CD14-positive monocyte (primary cell): ENCODE measurements at places on chromosomes 13 and 19. TPM values are rescaled to one million over a fixed set of nuclear protein-coding genes. Genes with fewer than 3 reads are reported as not detected.
A peak's percentile ranks its signal among the peaks of the same experiment; 100 is the strongest.

DNA sequence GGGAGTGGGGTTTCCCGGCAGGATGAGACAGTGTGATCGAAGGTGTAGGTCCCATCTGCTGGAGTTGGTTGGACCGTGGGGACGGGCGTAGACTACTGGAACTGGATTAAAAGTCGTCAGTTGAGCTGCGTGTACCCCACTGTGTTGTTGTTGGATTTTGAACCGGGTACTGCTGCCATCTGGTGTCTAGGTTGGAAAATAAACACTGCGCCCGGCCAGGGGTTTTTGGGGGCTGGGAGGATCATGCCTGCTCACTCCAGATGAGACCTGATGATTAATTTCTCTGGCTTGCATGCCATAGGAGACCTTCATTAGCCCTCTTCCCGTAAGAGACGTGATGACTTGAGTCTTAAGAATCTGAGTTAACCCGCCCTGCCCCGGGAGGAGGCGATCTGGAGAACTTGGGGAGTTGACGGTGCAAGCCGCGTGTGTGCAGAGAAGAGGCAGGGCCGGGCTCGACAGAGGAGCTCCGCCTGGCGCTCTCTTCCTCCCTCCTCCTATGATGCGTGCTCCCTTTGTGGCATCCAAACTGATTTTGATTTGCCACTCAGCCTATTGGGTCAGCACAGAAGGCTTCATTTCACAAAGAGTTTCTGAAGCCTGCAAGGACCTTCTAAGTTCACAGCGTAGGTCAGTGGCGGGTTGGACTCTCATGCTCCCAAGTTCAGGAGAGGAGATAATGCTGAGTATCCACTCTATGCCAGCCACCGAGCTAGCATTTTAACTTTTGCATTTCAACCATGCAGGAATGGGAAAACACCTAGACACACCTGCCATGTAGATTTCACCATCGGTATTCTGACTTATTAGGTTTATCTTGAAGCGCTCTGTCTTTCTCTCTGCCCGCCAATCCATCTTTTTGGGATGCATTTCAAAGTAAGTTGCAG is 2.7 kb downstream of the UHRF1 start:
- peak; percentile 44 for DNase-seq

GRCh38 chr19:5973867-5974635 is 3.9 kb downstream of the RANBP3 start:
- DNase-seq: no peak

- no peak for DNase-seq
Measured at GRCh38 chr13:97302611-97303010, 80.5 kb downstream of the MBNL2 start.

DNA sequence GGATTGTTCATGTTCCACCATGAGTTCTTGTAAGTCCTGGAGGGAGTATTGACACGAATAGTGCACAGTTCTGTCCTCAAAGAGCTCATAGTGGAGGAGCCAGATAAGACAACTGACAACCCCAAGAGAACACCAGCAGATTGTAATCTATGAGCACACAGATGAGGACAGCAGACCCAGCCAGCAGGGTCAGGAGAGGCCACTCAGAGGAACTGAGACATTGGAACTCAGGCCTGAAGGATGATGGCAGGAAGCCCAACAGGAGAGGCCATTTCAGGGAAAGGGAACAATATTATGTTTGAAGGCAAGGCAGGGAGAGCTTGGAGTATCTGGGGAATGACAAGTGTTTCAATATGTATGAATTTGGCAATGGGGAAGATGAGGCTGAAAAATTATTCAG is 63.7 kb upstream of the IPO5 start:
- no peak for DNase-seq

DNA sequence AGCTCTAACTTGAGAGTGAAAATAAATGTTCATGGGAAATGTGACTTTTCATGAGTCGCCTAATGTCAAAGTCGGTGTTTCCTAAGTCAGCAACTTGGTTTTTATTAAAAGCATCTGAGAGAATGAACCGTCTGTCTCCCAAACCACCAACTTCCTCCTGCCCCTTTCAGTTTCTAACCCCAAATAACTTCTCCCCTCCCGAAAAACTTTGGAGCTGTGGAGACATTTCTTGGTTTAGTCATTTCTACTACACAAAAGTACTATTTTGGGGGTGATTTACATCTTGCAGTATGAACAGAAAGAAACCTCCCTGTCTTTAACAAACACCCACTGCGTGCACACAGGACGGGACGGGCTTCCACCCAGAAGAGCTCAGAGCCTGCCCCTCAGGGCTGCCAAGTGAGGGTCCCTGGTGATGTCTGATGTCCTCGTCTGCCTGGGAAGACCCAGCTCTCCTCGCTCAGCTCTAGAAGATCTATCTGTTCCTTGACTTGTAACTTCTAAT is 65.0 kb downstream of the RASA3 start:
- DNase-seq: peak; percentile 78

GRCh38 chr13:60491531-60491930 is 94.5 kb downstream of the TDRD3 start:
- DNase-seq: no peak

C13orf46 gene
- 0.05 TPM for polyA plus RNA-seq
